Stimulated activated CD4-positive, alpha-beta T cell treated with anti-CD3 and anti-CD28 coated beads, Interleukin-1b, Interleukin-23, amount 100 ng/mL, for 24 hours (primary cell): ENCODE measurements at places on chromosomes 5 and 9.

DNA sequence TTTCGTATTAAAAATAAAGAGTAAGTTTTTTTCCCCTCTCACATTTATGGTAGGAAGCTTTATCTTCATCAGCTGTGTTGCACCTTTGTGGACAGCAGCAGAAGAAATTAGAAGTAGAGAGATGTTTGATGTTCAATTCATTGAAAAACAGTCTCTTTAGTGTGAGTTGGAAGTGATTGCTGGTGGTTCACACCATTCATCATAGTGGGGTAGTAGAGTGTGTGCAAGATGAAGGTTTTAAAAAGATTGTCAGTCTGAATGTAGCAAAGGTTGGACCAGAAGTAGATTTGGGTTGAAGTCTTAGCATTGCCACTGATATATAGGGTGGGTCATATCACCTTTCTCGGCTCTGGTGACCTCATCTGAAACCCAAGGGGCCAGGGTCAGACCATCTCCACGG lies 10.4 kb downstream of the ARHGEF28 start:
- DNase-seq = no peak

- DNase-seq = no peak
These were observed 144.4 kb upstream of the MAP3K1 start for GRCh38 chr5:56670916-56671315.

DNA sequence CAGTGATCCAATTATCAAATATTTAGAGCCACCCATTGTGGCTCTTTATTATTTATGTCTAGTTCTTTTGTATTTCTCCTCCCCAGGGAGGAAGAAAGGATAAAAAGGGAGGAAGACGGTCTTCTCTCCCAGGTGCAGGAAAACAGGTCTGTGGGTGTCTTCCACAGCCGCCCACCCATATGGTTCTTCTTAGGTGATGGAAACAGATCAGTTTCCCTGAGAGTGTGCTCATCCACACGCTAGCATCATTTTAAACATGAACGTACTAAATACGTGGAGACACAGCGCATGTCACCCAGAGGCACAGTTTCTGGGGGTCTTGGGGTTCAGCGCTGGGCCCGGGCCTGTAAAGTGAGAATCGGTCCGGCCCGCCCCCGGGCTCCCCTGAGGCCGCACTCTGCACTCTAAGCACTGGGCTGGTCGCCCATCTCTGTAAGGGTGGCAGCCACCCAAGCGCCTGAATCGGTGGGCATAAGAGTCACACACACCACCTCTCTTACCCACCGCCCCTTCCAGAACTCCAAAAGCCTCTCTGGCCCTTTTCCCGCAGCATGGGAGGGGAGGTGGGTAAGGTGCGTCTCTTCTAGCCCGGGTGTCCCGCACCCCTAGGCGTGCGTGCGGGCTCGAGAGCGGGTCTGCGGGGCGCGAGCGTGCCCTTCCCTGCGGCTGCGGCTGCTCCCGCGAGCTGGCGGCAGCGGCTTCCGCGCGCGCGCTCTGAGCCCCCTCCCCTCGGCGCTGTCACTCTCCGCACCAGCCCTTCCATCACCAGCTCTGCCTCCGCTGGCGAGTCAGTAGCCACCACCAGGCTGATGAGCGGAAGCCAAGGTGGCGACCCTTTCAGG lies 1.3 kb downstream of the PTCH1 start:
- DNase-seq = no peak

- no peak for DNase-seq
These were observed 43.0 kb downstream of the FXN start for GRCh38 chr9:69078581-69078980.

DNA sequence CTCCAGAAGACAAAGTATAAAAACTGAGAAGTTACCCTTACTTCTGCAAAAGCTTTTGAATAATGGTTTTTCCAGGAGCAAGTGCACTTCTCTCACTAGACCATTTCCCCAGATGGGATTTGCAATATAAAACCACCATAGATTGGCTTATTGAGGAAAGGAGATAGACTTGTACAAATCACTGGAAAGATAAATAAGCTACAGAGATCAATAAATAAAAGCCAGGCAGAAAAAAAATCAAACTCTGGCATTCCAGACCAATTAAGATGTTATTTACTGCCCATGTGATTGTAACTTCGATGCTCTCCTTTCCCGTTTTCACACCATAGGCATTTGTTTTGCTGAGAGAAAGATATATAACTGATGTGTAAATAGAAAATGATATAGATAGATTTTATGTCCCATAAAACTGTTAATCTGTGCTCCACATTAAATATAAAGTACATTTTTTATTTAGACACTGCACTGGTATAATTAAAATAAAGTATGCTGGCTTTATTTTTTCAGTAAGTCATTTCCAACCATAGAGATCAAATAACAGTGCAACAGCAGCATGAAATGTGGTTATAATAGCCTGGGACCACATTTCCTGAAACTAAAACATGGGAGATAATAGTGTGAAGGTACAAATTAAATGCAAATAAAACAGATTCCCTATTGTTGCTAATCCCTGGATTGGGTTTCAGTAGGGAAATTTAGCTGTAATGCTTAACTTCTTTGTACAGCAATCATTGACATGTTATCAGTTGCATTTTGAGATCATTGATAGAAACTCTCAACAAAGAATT lies 177.7 kb downstream of the NR2F1-AS1 start:
- no peak for DNase-seq

GRCh38 chr9:112194969-112195431 lies 19.9 kb upstream of the SUSD1 start:
- no peak for DNase-seq

DNA sequence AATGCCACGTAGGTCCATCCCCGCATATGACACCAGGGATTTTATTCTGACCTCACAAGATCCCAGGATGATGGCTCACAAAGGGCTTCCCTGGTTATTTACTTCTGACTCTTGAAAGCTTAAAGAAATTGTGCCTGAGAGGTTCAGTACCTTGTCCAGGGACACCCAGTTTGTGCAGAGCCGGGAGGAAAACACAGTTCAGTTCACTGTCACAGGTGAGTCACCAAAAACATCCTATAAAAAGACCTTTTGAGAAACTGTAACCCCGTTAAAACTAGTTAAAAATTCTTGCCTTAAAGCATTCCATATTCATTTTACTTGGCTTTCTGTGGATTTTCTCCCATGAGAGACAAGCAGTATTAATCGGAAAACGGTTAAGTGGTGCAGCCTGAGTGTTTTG lies 56.6 kb downstream of the ZNF510 start:
- no peak for DNase-seq

- no peak for DNase-seq
These were observed 75.4 kb downstream of the PRR16 start for GRCh38 chr5:120539471-120539870.

DNA sequence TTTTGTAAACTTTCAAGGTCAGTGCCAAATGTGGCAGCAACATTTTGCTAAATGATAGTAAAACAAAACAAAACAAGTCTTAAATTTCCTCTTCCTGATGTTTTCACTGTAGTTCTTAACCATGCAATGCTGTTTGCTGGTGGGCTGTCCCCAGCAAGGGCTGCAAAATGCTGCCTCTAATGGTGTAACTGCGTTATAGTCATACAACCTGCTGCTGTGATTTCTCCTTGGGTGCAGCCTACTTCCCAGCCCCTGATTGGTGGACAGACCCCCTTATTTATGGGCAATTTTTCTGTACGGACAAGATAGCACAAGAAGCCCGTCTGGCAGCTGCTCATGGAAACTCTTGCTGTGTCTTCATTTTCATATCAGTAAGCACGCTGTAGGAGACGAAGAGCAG lies 26.6 kb upstream of the PIP5K1B start:
- no peak for DNase-seq

- no peak for DNase-seq
These were observed 17.0 kb downstream of the SWI5 start for GRCh38 chr9:128293091-128293490.

- no peak for DNase-seq
These were observed 4.1 kb downstream of the SLC1A1 start for GRCh38 chr9:4494332-4494731.

DNA sequence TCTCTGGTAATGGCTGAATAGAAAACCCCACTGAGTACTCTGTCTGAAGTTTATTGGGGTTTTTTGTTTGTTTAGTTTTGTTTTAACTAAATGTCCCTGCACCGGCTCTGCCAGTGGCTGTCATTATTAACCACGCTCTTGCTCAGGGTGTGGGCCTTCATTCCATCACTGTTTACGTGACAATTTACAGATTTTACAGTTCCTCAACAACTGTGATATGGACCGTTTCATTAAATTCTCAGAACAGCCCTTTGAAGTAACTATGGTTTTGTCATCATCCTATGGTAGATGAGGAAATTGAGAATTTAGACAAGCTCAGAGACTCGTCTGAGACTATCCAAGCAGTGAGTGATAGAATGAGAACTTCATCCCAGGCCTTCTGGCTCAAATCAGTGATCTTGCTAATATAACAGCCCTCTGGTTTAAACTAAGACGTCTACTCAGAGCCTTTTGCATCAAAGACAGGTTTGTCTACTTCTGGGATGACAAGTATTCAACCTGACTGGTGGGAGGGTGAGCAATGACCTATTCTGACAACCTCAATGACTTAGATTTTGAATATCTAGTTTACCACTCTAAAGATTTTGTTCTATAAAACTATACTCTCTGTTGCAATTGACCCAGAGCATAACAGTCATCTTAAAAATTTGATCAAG lies 77.3 kb upstream of the MAP3K1 start:
- DNase-seq = no peak

GRCh38 chr9:127778280-127779135 lies at the start of gene SH2D3C:
TSS of gene SH2D3C (minus strand) at chr9:127778666. CDS start at chr9:127778627, 39 bp downstream.
- no peak for DNase-seq

DNA sequence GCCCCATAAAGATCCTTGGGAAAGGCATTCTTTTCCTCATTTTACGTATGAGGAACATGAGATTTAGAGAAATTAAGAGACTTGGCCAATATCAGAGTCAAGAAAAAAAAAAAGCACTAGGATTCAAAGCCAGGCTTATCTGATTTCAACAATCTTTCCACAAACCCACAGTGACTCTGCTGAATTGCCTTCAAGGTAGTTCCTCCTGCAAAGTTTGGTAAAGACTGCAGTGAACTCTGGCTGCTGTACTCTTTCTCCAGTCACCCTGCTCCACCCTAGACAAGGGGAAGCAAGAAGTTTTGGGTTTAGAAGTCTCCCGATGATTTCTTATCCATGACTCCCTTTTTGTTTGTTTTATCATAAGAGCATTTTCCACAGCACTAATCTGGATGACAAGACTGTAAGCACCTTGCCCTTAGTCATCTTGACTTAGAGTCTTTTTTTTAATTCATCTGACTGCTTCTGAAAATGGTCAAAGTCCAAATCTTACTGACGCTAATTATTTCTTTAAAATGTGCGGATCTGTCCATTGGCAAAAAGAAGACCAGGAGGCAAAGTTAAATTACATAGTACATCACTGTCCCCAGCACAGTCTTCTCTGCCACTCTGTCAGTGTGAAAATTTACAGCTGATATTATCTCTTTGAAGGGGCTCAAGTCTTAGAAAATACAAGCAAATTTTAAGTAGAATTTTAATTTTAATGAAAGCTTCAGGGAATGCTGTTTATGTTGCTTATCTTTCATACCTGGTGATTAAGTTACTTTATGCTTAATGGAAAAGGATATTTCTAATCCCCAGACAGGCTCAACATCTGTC lies 180.1 kb downstream of the TTLL11 start:
- DNase-seq = no peak

- DNase-seq = no peak
These were observed 317.7 kb downstream of the PDE4D start for GRCh38 chr5:59575648-59576445.

DNA sequence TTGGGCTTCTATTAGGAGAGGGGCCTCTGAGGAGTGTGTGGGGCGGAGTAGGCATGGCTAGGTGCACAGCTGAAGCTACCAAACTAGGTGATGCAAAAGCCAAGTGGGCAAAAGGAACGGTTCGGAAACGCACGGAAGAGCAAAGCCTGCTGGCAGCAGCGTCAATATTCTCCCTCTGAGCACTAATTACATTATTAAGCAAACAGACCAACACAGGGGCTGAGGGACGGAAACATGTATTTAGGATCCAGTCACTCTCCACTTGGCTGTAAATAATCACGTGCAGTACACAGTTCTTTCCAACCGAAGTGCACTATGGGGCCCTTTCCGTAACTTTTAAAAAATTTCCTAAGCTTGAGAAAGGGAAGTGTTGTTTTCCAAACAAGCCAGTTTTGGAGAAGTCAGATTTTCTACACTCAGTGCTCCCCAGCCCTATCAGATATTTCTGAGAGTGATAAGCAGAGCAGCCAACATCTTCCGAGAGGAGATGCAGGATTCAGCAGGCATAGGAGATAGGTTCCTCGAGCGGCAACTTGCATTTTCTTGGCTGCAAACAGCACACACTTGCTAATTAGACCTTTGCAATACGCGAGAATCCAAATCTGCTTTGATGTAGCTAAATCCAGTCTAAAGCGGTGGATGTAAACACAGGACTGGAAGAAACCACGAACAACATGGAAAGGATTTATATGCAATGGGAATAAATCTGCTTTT lies 217.2 kb upstream of the TBCA start:
- no peak for DNase-seq

- no peak for DNase-seq
These were observed 308.0 kb upstream of the RPS23 start for GRCh38 chr5:82586181-82586580.

DNA sequence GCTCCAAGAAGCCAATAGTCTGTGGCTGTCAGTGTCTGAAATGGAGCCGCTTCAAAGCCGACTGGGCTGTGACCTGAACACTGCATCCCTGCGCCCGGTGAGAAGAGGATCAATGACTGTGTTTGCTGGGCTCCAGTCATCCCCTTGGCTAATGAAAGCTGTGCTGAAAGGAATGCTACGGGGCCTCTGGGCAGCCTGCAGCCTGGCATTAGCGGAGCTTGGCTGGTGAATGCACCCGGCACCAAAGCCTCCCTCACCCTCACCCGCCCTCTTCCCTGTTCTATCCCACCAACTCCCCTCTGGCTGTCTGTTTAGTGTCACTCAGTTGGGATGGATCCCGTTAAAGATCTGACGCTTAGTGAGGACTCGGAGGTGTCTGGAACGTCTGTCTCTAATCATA lies 355.3 kb downstream of the BNC2 start:
- no peak for DNase-seq
